ENCODE measurements at places on chromosomes 1 and 21.

GRCh38 chr1:1337793-1338147, 6.7 kb downstream of the TAS1R3 start:
- DNase-seq, result peak; percentile 25

DNA sequence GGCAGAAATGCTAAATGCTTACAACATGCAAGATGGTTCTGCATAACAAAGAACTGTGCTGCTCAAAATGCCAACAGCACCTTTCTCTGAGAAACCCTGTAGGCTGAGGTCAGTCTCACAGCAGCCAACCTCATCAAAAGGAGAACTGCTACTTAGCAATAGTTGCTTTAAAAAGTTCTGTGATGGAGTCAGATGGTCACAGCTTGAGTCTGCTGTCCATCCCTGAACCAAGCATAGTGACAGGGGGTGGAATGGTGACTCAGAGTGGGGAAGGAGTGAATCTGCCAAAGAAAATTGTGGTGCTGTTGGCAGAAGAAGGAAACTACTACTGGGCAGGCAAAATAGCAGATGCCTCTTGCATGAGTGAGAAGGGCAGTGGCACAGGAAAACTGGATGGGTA, 106.0 kb upstream of the FAM78B start:
- no peak for DNase-seq

DNA sequence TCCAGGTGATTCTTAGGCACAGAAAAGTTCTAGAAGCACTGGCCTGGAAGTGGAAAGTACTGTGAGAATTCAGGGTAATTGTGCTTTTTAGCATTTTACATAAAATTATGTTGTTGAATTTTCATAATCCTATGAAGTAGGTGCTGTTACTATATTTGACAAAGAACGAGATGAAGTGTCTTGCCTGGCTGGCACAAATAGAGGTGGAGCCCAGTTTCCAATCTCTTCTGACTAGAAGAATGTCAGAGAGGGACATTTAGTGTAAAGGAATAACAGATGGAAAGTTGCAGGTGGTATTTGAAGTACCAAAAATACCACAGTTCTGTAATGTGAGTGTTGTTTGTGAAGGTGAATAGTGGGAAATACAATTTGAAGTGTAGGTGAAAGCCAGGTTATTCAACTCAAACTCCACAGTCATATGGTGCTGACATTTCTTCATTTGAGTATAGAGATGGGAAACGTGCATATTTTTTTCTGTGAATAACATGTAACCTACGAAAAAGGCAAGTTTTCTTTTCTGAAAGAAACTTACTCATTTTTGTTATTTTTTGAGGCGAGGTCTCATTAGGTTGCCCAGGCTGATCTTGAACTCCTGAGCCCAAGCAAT, 3.5 kb upstream of the TMCO2 start:
- DNase-seq, result no peak

GRCh38 chr1:92709738-92710137, 75.2 kb downstream of the EVI5 start:
- no peak for DNase-seq

- no peak for DNase-seq
Measured at GRCh38 chr21:22961258-22961657, 1963.0 kb downstream of the NCAM2 start.

DNA sequence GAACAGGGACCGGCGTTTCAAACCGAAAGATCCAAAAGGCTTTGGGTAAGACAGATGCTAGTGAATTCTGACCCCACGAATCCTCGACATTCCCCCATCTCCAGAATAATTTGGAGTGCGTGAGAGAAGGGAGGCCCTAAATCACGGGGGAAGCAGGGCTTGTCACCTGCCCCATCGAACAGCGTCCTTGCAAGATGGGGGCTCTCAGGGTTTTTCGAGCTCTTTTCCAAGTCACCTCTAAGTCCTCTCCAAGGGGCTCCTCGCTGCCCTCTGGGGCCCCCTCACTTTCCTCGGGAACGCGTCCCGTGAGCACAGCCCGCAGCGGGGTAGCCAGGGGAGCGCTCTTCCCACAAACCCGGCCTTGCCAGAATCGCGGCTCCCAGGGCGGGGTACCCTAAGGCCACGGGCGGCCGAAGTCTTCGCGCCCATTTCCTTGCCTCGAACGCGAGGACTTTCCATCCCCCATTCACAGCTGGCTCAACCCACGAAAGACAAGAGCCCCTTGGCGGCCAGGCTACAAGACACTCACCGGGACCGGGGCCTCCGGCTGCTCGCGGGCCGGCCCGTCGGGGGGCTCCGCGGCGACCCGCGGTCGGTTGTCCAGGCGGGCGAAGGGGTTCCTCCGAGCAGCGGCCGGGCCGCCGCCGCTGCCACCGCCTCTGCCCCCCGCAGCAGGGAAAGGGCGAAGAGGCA, 546 bp downstream of the DONSON start:
- peak; percentile 26 for DNase-seq

GRCh38 chr1:162996261-162996660, 72.9 kb upstream of the RGS4 start:
- no peak for DNase-seq

- DNase-seq, result no peak
Measured at GRCh38 chr1:211557894-211558625, 20.9 kb downstream of the SLC30A1 start.

DNA sequence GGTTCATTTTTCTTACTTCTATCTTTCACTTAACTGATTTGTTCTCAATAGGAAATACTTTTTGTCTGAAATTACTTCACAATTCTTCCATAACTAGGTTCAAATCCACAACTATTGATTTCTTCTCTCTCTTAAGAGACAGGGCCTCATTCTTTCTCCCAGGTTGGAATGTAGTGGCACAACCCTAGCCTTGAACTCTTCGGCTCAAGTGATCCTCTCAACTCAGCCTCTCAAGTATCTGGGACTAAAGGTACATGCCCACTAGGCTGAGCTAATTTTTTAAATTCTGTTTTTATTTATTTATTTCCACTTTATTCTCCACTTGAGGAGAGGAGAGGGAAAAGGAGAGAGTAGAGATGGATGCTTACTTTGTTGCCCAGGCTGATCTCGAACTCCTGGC, 370.4 kb upstream of the PLXNA2 start:
- no peak for DNase-seq
